ENCODE measurements at places on chromosomes 16 and 17. TPM values are rescaled to one million over a fixed set of nuclear protein-coding genes. Genes with fewer than 3 reads are reported as not detected.

KRTAP2-1 gene
- total RNA-seq: not detected

- DNase-seq: no peak
Measured at GRCh38 chr17:39973496-39973895, 7.1 kb upstream of the PSMD3 start.

WFDC1 gene
- 0.37 TPM for total RNA-seq

GRCh38 chr17:18151290-18151689 is 32.3 kb upstream of the ALKBH5 start:
- DNase-seq: no peak
